Stimulated activated CD4-positive, alpha-beta T cell treated with anti-CD3 and anti-CD28 coated beads, Interleukin-1b, Interleukin-23, amount 100 ng/mL, for 1 hour (primary cell): ENCODE measurements at places on chromosomes 7 and 10.

- DNase-seq = no peak
Measured at GRCh38 chr7:5636914-5637313, 144.5 kb downstream of the RNF216 start.

DNA sequence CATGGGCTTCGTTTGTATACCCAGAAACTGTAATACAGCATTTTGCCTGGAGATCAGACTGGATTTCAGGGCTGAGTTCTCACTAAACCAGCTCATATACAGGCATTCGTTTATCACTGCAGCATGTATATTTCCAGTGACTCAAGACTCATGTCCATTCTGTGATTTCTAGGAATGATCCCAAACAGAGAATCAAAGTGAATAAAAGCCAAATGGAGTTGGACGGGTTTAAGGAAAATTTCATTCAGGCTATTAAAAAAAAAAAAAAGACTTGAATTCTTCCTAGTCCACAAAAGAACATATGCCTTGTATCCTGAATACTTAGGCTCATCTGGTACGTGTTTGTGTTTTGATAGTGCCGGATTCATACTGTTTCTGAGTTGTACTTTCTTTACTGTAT is 46.8 kb downstream of the TET1 start:
- no peak for DNase-seq

GRCh38 chr7:117962366-117962994 is 89.2 kb upstream of the CTTNBP2 start:
- DNase-seq = no peak

GRCh38 chr7:84549409-84549808 is 354.8 kb upstream of the SEMA3A start:
- DNase-seq = no peak

DNA sequence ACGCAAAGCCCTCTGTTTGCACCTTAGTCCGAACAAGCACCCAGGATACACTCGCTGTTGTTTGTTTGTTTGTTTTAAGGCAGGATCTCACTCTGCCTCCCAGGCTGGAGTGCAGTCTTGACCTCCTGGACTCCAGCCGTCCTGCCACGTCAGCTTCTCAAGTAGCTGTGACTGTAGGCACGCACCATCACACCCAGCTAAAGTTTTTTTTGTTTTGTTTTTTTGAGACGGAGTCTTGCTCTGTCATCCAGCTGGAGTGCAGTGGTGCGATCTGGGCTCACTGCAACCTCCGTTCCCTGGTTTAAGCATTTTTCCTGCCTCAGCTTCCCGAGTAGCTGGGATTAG is 76.8 kb downstream of the CTBP2 start:
- DNase-seq = no peak

- no peak for DNase-seq
Measured at GRCh38 chr10:29345144-29345909, 56.5 kb downstream of the LYZL1 start.

- no peak for DNase-seq
Measured at GRCh38 chr7:28152594-28152993, 28.0 kb downstream of the JAZF1 start.

DNA sequence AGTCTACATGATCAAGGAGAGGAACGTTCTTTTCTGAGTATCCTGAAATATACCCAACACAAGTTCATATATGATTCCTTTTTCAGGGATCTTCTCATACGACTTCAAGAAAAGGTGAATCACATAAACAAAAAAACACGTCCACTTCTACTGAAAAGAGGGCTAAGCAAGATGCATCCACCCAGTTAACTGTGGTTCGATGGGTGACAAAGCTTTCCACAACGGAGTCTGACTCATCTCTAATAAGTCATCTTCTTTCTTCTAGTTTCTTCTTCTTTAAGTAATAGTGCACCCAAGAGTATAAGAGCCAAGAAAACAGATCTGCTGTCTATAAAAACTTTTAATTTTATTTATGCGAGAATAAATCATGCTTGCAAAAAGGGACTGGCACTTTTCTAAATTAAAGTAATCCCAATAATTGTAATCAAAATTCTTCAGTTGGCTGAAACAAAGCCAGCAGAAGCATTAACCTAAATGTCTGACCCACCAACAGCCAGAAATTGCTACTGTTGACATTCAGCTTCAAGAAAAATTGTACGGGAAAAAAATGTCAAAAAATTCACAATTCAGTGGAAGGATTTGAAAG is 146.9 kb upstream of the ANK3 start:
- DNase-seq = no peak

DNA sequence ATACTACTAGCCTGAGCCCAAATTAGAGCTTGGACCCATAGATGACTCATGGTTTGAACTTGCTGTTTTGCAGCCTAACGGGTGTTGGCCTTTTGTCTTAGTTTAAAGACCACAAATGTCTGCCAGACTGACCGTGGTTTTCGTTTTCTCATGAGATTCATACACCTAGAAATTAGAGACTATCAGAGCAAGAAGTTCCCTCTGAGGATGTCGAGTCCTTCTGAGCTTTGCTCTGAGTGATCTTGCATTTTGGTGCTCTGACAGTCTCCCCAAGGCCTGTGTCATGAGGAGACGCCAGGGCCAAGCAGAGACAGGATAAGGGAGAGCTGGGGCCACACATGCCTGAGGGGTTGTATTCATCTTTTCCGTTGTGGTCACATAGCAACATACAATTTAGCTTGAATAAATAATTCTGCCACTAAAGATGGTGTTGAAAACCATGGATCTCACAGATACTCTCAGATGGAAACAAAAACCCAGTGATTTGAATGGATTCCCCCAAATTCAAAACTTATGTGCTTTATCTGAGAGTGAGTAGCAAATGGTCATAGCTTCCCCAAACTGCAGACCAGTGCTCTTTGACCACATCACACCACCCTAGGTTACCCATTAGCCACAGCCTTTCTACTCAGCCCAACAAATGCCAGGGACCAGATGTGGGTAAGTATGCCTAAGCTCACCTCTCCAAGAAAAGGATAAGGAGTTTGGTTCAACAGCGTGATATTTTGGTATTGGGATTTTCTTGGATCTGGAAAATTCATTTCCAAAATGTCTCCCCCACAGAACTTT is 762.0 kb upstream of the IGFBP3 start:
- DNase-seq = no peak
